ENCODE measurements at places on chromosomes 1 and 21.
A peak's percentile ranks its signal among the peaks of the same experiment; 100 is the strongest.

GRCh38 chr1:19381261-19381660 is 69.1 kb downstream of the SLC66A1 start:
- DNase-seq: no peak

GRCh38 chr1:113321771-113322387 is 68.4 kb upstream of the MAGI3 start:
- DNase-seq: no peak

DNA sequence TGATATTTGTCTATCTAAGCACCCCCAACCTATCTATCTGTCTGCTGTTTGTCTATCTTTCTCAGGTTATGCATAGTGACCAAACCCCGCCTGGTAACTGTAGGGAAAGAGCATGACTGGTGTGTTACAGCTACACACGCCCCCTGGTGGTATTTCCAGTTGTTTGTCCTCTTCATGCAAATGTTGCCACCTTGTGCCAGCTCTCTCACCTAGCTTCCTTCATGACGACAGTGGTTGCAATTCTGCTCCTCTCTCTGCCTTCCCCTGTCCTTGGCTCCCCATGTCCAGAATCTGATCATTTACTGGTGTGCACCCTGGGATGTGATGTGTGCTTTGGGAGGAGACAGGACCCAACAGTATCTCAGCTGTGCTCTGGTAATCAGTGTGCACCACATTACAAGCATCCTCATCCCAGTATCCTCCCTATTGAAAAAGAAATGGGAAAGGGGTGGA is 8.1 kb upstream of the INKA2 start:
- DNase-seq: peak; percentile 85

GRCh38 chr1:72178266-72178665 is 104.1 kb downstream of the NEGR1 start:
- DNase-seq: no peak

DNA sequence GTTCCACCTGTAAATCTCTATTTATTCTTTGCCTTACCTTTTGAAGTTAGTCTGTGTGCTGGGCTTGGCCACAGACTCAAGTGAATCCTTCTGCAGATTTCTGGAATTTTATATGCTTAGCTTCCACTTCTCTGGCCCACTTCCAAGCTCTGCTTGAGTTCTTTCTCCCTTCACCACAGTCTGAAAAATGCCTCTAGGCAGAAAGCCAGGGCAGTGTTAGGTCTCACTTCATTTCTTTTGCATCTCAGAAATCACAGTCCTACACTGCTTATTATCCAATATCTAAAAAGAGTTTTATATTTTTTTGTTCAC is 48.9 kb downstream of the INKA2 start:
- peak; percentile 52 for DNase-seq

DNA sequence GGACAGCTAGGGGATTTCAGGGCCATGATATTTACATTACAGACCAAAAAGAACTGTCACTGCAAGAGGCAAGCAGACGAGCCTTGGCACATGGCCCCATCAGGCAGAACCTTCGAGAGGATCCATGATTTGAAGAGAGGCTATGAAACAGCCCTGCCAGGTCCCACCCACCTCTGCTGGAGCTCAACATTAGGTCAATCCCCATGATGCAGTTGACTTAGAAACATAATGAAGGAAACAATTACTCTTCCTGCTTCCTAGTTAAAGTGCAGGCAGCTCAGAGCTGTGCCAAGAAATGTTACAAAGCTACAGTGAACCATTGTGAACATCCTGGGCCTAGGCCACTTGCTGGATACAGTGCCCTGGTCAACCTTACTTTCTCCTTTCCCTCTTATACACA is 41.7 kb upstream of the PTCH2 start:
- DNase-seq: no peak

DNA sequence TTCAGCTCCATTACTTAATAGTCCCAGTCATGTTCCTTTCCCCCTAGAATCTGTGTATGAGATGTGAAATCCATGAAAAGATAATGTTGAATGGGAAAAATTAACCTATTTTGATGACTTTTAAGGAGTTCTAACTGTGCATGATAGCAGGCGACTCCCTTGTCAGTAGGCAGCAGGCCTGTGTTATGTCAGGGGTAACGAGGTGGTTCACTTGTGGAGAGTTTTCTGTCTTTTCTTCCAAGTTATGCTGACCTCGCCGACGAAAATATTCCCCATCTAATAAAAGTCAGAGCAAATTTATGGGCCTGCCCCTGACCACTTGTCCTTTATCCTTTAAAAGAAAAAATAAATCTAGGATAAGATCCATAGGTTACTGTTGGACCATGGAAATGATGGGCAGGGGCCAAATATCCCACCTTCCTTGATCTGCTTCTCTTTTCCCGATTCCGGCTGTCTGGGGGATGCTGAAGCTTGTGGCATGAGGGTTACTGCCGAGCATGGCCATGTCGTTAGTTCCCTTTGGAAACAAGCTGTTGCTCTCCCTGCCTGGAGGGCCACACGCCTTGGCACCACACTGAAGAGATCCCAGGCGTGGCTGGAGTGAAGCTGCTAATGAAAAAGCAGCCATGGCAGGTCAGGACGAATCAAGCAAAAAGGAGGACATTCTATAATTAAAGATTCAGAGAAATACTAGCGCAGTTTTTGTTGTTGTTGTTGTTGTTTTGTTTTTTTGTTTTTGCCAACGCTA is 93.8 kb downstream of the ROR1 start:
- no peak for DNase-seq

GRCh38 chr1:178465011-178465410 is 31.8 kb downstream of the CLEC20A start:
- peak; percentile 24 for DNase-seq

DNA sequence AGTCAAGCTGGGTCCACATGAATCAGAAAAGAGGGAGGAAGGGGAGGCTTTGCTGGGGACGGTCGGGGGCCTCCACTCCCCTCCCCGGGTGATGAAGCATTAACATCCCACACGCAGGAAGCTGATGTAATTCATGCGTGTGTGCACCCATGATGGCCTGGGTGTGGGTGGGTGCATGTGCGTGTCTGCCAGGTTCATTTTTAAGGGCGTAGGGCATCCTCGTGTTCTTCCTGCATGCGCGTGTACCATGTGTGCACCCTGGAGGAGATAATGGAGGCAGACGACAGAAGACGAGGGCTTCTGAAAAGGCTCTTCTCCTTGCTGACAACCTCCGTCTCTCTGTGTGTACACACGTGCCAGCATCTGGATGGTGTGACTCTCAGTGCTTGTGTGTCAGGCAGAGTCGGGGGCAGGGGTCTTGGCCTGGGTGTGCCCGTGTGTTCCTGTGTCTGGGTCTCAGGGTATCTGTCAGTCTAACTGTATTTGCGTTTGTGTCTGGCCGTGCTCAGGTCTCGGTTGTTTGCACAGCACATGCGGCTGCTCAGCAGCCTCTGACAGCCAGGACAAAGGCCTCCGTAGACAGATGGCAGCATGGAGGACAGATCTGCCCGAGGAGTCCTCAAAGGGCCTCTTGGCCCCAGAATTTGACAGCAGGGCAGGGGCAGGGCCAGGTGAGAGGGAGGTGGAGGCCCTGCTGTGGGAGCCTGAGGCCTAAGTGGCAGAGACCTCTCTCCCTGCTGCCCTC is 2.4 kb downstream of the RAP1GAP start:
- no peak for DNase-seq

- peak; percentile 54 for DNase-seq
Measured at GRCh38 chr21:23725576-23725975, 1881.7 kb downstream of the MRPL39 start.

All from SK-MEL-5 (cell line).